ENCODE measurements at places on chromosomes 6 and 20. TPM values are rescaled to one million over a fixed set of nuclear protein-coding genes. Genes with fewer than 3 reads are reported as not detected.

TPD52L1 gene
- 1.4 TPM for total RNA-seq

FKBP1C gene
- total RNA-seq = 0.71 TPM

DNA sequence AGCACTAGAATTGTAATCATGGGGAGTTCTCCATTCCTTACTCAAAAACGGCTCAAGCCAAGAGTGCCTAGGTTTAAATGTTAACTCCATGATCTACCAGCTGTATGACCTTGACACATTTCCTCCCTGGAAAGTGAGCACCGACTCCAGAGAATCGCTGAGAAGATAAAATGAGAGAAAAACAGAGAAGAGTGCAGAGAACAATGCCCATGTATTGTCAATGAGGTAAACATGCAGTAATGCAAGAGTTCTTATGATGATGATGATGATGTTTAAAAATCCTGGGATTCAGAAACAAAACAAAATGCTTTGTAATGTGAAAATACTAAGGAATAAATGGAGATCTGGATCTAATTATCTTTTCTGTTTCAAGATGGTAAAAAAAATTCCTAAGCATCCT lies 64.8 kb upstream of the BEND6 start:
- H3K27ac ChIP-seq = no peak overlapping the region
- H3K36me3 ChIP-seq = no peaks in the 10 kb centered on the region
- H3K4me3 ChIP-seq = no peak overlapping the region
- H3K4me1 ChIP-seq = peaks cover 25% of the 10 kb centered on the region
- no peaks in the 10 kb centered on the region for H3K27me3 ChIP-seq

DNA sequence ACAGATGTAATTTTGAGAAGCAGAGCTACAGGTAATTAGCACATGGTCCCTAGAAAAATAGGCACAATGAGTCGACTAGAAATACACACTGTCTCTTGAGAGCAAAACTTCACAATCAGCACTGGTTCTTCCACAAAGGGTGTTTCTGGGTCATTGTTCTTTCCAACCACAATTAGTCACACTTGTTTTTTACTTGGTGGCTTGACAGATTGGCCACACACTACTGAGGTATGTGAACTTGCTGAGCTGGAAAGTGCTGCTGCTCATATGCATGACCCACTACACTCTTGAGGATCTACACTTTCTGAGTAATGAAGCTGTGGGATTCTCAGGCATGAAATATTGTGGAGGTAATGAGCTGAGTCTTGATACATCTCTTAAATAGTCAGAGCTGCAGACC lies 347.7 kb downstream of the BCKDHB start:
- H3K27ac ChIP-seq = no peak overlapping the region
- H3K4me3 ChIP-seq = no peak overlapping the region
- peak; percentile 11 for DNase-seq
- no peaks in the 10 kb centered on the region for H3K4me1 ChIP-seq

- H3K4me3 ChIP-seq = peak overlapping the region; percentile 23
- peak; percentile 93 for DNase-seq
- H3K36me3 ChIP-seq = peaks cover 22% of the 10 kb centered on the region
Measured at GRCh38 chr6:143806282-143807102, 36.6 kb upstream of the LTV1 start.

CSE1L gene
- total RNA-seq = 107 TPM

NOX3 gene
- not detected for total RNA-seq

MICAL1 gene
- 45.0 TPM for total RNA-seq

DNA sequence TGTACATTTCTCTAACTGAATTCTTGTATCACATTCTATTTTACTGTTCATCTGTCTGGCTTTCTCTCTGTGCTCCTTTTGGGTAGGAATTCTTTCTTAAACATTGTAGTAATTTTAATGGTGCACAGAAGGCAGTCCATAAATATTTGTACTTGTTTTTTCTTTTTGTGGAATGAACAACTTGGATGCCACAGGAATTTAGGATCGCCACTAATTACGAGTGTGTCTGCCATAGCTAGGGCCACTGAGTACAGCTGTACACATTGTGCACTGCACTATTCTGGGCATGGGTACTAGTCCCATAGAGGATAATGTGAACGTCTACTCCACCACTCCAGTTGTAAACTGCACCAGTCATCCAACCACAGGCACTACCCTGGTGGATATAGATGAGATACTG lies 39.3 kb upstream of the TMEM200A start:
- no peak overlapping the region for H3K27ac ChIP-seq
- no peak overlapping the region for H3K4me3 ChIP-seq
- no peaks in the 10 kb centered on the region for H3K27me3 ChIP-seq
- H3K36me3 ChIP-seq = no peaks in the 10 kb centered on the region

UST gene
- 3.7 TPM for total RNA-seq

DNA sequence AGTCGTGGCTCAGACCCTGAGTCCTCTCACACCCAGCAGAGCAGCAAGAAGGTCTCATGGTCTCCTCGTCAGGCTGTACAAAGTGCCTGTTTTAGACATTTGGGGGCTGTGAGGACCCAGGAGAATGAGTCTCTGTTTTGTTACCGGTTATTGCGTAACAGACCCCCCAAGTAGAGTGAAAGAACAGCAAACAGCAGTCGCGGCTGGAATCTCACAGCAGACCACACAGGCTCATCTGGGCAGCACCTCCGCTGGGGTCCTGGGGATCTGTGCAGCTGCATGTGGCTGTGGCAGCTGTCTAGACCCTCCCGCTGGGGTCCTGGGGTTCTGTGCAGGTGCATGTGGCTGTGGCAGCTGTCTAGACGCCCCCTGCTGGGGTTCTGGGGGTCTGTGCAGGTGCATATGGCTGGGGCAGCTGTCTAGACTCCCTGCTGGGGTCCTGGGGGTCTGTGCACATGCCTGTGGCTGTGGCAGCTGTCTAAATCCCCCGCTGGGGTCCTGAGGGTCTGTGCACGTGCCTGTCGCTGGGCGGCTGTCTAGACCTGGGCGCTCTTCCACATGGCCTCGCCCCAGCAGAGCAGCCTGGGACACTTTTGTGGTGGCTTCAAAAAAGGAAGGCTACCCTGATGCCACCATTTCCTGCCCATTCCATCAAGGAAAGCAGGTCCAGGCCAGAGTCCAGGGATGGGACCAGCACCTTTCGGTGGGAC lies 24.7 kb downstream of the ENTPD6 start:
- peaks cover 6% of the 10 kb centered on the region for H3K4me1 ChIP-seq

CALHM4 gene
- total RNA-seq = not detected

- H3K36me3 ChIP-seq = no peaks in the 10 kb centered on the region
- no peaks in the 10 kb centered on the region for H3K4me1 ChIP-seq
- no peak overlapping the region for H3K27ac ChIP-seq
- no peaks in the 10 kb centered on the region for H3K27me3 ChIP-seq
Measured at GRCh38 chr6:135938576-135939207, 87.2 kb downstream of the PDE7B start.

DNA sequence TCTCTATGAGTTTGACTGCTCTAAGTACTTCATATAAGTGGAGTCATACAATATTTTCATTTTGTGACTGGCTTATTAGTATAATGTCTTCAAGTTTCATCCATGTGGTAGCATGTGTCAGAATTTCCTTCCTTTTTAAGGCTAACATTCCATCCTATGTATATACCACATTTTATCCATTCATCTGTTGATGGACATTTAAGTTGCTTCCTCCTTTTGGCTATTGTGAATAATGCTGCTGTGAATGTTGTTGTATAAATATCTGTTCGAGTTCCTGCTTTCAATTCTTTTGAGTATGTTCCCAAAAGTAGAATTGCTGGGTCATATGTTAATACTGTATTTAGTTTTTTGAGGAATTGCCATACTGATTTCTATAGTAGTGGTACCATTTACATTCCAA lies 79.5 kb downstream of the PTPRA start:
- DNase-seq = no peak
- H3K27ac ChIP-seq = no peak overlapping the region
- H3K36me3 ChIP-seq = peaks cover 26% of the 10 kb centered on the region
- no peak overlapping the region for H3K4me3 ChIP-seq
- peaks cover 25% of the 10 kb centered on the region for H3K4me1 ChIP-seq

GRCh38 chr20:2004171-2004570 lies 10.3 kb upstream of the PDYN start:
- no peak overlapping the region for H3K4me3 ChIP-seq
- no peaks in the 10 kb centered on the region for H3K4me1 ChIP-seq
- no peaks in the 10 kb centered on the region for H3K36me3 ChIP-seq
- no peak for DNase-seq
- peaks cover 15% of the 10 kb centered on the region for H3K27me3 ChIP-seq
- no peak overlapping the region for H3K27ac ChIP-seq
